Activated naive CD4-positive, alpha-beta T cell treated with anti-CD3 and anti-CD28 coated beads for 36 hours (primary cell): ENCODE measurements at places on chromosomes 2 and 18.

DNA sequence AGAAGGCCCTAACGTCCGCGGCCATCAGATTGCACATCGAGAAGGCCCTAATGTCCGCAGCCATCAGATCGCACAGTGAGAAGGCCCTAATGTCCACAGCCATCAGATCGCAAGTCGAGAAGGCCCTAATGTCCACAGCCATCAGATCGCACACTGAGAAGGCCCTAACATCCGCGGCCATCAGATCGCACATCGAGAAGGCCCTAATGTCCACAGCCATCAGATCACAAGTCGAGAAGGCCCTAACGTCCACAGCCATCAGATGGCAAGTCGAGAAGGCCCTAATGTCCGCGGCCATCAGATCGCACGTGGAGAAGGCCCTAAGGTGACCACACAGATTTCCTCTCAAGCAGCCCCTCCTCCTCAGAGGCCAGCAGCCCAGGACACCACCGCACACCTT lies 193.2 kb upstream of the PXDN start:
- DNase-seq: no peak

DNA sequence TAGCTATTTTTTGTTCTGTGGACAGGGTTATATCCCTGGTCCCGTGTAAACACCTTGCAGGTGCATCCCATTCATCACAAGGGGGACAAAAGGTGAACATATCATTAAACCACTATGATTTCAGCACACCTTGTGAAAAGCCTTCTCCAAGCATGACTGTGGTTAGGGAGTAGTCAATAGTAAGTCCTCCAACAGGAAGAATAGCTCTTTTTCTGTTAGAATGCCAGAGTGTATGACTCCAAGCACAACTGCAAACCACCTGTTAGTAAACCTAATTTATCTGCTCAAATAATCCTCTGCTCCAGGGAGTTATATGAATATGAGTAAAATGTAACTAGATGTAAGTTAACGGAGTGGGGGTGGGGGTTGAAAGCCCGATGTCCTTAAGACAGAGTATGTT lies 240.5 kb downstream of the AGPS start:
- no peak for DNase-seq

DNA sequence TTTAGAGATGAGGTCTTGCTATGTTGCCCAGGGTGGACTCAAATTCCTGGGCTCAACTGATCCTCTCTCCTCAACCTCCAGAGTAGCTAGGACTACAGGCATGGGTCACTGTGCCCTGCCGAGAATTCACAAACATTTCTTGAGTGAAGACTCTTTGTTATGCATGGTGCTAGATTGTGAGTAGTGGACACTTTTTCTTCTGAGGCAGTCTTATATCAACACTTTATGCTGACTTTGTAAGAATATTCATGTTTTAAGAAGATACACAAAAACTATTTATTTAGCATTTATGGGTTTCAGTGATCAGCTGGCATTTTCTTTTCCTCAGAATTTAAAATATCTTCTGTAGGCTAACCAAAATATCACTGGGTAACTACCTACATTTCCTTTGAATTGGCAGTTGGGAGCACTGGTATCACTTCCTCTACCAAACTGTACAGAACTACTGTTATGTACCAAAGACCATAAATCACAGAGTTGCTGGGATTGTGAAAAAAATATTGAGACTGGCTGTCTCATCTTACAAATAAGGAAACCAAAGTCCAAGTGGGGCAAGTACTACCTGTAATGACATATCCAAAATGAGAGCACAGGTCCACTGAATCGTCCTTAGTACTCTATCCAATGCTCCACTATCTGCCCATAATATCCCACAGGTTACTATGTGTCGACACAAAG lies 34.0 kb downstream of the DOCK10 start:
- no peak for DNase-seq

GRCh38 chr2:151374436-151374835 lies 17.0 kb downstream of the TNFAIP6 start:
- DNase-seq: no peak

- no peak for DNase-seq
These were observed 51.1 kb downstream of the RTN4 start for GRCh38 chr2:54999182-54999581.

DNA sequence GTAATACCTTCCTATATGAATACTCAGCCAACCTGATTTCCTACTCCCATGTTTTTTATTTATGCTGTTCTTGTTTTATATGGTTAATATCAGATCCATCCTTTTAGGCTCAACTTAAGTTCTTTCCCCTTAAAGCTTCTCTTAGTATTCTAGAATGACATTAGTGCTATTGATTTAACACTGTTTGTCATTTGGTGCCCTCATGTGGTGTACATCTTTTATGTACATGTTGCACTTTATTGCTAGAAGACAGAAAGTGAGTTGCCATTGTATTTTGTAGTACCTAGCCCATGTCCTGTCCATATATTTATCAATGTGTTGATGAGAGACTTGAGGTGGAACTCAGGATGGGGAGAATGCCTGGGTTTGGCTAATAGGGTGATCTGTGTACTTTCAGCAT lies 2.5 kb downstream of the HTRA2 start:
- no peak for DNase-seq

- no peak for DNase-seq
These were observed 36.2 kb upstream of the IGFBP2 start for GRCh38 chr2:216596980-216597509.

GRCh38 chr2:241872313-241872642 lies 2.7 kb downstream of the RTP5 start:
- DNase-seq: no peak

DNA sequence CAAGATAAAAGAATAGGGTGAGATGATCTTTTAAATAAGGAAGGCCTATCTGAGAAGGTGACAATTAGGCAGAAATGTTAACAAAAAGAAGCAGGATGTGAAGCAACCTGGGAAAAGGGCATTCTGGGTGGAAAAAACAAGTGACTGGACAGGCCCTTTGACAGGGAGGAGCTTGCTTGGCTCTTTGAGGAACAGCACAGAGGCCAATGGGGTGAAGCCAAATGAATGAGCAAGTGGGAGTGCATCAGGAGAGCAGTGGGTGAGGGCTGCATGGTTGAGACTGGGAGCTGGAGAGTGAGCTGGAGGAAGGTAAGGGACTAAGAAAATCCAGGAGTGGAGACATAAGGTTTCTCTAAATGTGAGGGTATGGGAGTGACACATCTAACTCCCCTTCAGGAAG lies 126.9 kb downstream of the TDRD15 start:
- no peak for DNase-seq

DNA sequence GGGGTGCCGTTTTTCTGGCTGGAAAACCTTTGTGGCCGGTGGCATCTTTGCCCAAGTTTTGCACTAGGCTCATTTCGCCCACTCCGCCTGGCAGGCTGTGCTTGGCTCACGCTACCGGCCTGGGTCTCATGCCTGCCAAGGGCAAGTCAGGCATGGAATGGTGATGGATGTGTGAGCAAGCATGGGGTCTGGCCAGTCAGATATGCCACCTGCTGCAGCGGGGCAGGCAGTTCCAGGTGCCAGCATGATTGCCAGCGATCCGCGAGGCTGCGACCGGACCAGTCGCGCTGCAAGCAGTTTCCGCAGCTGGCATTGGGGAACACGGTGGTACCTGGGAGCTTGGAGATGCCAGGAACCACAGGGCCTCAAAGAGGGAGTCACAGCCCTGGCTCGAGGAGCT lies 40.6 kb downstream of the TAF1B start:
- DNase-seq: no peak

GRCh38 chr2:152518034-152518433 lies 183.1 kb downstream of the FMNL2 start:
- DNase-seq: no peak

DNA sequence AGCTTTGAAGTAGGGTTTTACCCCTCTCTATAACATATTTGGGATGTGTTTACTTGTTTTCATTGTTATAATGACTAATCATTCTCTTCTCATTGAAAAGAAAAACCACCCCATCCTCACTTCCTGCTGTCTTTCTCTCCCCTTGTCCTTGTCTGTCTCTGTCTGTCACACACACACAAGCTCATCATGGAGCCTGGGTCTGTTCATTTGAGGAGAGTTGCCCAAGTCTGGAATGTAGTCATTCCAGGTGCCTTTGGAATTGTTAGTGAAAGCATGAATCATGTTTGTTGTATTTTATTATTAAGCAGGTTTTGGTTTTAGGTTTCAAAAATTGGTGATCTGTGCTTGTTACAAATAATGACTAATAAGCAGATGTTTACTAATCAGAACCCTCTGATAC lies 133.5 kb upstream of the IL1R2 start:
- no peak for DNase-seq

DNA sequence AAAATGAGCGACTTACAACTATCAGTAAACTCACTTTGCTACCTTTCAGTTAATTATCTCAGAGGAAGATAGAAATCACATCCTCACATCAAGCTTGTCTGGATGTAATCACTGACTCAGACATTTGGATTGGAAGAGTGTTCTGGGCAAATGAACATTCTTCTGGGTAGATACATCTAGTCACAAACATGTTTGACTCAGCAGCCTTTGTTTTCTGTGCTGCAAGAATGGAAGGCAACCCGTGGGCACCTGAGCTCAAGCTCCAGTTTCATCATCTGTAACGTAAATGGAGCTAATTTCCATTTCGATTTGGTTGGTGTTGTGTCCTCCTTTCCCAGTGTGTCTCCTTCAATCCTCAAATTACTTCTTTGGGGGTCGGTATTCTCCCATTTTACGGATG lies 58.5 kb downstream of the ACAA2 start:
- DNase-seq: no peak

DNA sequence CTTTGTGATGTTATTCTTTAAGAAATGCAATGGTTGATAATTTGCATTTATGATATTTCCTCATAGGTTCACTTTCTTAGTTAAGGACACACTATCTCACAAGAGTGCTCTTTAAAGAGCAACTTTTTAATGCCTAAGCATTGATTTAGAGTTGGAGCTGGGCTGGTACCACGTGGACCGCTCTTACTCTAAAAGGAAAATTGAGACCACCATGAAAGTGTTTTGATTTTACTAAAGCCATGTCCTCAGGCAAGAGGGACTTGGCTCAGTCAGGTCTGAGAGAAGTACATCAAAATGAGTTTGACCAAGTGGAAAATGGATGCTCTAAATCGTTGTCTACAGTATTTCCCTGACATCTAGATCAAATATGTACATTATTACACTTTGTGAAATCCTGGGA lies 302.4 kb downstream of the LRRTM1 start:
- no peak for DNase-seq

DNA sequence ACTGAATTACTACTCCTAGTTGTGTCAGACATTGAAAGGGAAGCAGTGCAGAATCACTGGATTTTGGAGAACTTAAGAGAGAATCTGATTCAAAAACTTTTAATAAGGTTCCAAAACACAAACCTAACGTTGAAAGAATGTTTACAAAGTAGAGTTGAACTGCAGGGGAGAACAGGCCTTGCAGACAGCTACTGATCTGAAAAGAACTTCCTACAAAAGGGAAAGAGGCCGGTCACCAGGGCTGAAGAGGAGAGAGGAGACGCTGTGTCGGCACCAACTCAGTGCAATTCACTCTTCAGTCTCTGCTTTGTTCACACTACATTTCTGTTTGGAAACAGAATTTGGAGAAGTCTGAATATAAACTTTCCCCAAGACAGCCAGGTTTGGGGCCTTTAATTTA lies 124.0 kb downstream of the GAREM1 start:
- DNase-seq: no peak

DNA sequence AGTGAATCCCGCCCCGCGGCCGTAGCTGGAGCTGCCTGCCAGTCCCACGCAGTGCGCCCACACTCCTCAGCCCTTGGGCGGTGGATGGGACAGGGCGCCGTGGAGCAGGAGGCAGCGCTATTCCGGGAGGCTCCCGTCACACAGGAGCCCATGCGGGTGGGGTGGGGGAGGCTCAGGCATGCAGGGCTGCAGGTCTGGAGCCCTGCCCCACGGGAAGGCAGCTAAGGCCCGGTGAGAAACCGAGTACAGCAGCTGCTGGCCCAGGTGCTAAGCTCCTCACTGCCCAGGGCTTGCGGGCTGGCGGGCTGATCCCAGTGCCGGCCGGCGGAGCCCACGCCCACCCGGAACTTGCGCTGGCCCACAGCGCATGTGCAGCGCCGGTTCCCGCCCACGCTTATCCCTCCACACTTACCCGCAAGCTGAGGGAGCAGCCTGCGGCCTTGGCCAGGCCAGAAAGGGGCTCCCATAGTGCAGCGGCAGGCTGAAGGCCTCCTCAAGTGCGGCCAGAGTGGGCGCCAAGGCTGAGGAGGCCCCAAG lies 1152.8 kb upstream of the CELF4 start:
- no peak for DNase-seq

DNA sequence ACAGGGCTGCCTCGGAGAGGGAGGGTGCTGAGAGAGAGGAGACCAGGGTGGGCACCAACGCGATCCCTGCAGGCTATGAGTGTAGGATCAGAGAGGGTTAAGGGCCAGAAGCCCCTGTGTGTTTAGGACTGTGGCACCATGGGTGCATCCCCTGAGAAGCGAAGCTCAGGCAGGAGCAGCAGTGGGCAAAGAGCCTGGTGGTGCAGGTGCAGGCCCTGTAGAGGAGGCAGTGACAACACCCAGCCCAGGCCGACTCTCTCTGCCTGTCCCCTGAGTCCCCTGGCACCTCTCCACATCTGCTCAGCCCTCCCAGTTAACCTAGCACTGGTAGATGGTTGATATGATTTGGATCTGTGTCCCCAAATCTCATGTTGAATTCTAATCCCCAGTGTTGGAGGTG lies 139.8 kb downstream of the RNF152 start:
- DNase-seq: no peak

DNA sequence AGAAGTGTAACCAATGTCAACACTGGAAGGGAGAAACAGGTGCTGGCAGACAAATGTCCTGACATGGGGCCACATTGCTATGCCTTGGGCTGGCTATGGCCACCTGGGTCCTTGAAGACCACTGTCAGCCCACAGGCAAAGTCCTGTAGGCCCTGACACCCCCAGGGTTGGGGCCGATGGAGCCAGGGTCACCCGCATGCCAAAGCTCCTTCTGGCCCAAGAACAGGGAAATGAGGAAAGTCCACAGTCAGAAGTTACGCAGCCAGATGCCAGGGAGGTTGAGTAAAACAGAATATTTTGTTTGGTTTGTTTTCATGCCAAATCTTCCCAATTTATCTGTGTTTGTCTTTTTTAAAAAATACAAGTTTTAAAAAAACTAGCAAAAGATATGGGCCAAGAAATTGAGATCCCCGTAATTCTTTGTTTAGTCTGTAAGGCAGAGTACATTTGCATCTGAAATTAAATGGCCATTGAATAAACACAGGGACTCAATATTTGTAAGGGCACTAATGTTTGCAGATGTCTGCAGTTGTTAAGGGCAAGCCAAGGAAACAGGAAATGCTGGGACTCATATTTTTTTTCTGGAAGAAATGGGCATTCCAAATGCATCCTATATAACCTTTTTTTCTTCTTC lies 186.4 kb downstream of the FAM210A start:
- DNase-seq: no peak

DNA sequence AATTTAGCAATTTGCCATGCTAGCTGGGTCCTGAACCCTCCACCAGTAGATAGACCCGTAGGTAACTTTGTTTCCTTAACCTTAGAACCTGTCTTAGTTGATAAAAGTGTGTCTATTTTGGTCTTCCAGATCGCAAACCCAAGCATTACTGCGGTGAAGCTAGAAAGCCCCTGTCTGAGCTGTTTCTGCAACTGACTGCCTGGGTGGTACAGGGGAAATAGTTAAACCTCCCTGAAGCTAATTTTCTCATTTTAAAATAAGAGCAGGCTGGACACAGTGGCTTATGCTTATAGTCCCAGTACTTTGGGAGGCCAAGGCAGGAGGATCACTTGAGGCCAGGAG lies 101.7 kb upstream of the MSH2 start:
- DNase-seq: no peak
